GM10248 (cell line): ENCODE measurements at places on chromosomes 7 and 10.

DNA sequence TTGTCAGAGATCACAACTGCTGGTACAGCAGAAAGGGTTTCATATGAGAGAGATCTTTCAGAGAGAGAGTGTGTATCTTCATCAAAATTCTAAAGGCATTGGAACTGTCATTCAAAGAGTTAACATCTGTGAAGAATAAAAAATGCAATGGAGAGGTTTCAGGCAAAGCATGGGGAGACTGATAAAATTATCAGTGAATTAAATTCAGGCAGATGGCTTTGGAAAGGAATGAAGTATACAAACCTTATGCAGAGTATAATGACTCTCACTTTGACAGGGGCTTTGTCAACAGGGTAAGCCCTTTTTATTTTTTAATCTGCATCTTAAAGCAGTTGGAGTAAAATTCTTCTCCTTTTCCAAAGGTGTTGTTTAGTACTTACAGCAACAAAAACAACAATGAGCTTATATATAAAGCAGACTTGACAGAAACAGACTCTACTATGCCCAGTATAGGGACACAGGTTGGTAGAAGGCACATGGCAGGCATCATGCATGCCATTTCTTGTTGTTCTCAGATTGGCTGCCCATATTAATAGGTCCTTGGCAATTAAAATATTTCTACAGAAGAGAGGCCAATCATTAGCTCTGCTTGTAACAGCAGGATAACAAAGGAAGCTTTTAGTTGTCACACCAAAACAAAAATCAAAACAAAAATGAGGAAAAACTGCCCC is 54.9 kb upstream of the NXPH1 start:
- no peak for DNase-seq

DNA sequence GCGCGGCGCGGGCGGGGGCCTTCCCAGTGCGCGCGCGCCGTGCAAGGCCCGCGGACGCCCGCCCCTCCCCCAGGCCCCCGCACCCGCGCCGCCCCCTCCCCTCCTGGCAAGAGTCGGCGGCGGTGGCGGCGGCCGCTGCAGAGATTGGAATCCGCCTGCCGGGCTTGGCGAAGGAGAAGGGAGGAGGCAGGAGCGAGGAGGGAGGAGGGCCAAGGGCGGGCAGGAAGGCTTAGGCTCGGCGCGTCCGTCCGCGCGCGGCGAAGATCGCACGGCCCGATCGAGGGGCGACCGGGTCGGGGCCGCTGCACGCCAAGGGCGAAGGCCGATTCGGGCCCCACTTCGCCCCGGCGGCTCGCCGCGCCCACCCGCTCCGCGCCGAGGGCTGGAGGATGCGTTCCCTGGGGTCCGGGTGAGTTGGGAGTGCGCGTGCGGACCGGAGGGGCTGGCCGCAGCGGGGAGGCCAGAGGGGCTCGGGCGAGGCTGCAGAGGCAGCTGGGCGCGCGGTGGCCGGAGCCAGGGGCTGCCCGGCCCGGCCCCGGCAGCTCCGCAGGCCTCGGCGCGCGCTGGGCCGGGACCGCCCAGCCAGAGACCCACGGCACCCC is at the start of gene BMPR1A:
Gene BMPR1A, plus strand, starts transcription at position 109 of the 602 bp plus-strand sequence. CDS start 119,400 bp downstream, outside the sequence.
- DNase-seq, result peak; percentile 35

DNA sequence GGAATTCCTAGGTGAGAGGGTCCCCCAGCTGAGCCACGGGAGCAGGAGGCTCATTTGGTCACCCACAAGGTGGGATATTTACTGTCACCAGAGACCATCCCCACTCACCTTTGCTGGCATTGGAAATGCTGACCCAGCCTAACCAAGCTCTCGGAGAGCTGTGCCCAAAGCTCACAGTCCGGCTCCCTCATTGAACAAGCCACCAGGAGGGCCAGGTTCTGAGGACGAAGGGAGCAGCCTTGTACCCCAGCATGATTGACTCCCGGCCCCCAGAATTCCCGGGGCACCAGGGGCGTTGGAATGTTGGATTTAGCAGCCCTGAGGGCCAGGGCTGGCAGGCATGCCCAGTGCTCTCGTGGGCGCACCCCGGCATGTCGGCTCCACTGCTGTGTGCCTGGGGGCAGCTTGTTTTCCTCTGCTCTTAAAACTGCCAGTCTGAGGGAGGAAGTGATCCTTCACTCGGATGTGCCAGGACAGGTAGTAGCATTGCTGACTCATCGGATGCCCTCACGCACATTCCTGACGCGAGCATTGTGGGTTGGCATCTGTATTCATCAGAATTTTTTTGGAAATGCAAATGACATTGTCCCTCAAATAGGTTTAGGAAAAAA is 23.3 kb downstream of the CLIP2 start:
- no peak for DNase-seq

DNA sequence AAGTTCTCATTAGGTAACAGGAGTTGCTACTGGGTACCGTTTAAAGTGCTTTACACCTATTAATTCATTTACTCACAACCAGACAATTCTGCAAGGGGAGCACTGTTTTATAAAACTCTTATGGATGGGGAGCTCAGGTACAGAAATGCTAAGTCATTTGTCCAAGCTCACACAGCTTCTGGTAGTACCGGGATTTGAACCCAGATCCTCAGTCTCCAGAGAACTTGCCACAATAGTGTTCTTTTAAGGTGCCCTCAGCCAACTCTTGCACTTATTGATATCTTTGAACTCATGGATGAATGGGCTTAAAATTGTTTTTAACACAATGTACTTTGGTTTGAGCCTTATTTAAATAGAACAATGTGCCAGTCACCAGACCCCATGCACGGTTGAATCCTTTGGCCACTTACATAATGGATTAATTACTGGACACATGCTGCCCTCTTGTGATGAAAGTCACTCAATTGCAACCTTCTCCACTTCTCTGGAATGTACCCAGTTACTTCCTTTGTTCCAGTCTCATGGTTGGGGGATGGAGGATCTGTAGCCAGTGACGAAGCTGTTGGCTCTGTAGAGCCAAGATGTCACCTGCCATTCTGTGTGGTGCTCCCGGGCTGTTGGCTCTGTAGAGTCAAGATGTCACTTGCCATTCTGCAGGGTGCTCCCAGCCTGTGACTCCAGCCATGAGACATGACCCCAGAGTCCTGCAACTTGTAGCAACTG is 65.6 kb downstream of the NOD1 start:
- peak; percentile 48 for DNase-seq

DNA sequence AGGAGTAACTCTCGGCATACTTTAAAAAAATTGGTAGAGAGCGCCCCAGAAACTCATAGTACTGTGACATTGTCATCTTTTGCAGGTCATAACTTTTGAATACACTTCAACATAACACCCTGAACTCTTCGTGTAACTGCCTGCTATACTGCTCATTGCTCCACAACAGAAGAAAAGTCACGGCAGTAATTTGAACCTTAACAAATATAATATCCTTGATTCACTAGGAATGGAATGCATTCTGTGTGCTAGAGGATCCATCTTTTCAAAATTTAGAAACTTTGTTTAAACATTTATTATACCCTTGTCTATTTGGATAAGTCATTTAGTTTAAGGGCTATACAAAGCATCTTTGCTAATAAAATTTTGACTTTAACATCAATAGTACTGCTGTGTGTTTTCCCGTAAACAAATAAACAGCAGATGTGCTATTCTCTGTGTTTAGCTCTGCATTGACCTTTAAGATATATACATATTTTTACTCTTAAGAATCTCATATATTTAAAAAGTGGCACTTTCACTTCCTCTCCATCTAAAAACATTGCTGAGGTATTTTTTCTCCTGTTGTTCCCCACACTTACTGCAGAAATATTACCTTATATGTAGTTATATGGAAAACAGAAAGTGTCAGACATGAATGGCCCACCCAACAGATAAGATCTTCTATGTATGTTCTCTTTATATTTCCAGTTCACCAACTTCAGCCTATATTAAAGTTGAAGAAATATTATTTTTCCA is 217.6 kb upstream of the TMEM229A start:
- no peak for DNase-seq

DNA sequence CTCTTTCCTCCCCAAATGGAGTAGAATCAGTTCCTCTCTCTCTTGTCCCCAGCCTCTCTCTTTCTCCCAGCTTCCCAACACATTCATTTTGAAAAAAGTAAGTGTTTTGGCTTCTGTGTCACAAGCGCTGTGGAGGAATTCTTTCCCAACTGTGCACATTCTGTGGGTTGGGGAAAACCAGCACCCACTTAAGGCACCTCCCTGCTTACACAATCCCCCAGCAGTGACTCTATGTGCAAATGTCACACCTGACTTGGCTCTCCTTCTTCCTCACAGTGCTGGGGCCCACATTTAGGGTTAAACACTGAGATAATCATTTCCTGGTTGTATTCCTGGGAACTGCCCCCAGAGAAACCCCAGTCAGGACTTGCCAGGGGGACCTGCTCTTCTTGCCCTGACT is 358.1 kb upstream of the ZNF32 start:
- DNase-seq, result no peak

DNA sequence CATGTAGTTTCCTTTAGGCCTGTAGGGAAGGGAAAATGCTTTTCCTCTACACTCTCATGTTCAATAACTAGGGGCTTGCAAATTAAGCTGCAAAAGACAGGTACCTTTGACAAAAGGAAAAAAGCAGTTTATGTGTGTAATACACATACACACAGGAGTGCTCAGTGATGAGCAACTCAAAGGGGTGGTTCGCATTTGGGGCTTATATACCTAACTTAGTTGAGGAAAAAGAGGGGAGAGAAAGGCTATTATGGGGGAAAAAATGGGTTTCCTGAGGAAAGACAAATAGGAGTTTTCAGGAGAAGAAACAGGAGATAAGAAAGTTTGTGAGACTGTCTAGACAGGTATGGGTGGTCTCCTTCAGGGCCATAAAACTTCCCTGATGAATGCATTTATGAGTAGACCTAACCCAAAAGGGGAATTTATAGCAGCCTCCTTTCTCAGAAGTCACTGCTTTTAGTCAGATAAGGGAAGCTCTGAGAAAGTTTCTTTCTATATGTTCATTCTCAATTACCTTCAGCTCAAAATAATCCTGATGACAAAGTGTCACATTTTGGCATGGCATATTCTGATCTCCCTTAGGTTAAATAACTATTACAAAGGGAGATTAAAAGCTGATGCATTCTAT is 55.2 kb upstream of the EZH2 start:
- DNase-seq, result no peak

GRCh38 chr7:159015454-159016410 is 128.9 kb downstream of the VIPR2 start:
- DNase-seq, result no peak

GRCh38 chr10:103120546-103120945 is 72.5 kb downstream of the NT5C2 start:
- DNase-seq, result no peak

DNA sequence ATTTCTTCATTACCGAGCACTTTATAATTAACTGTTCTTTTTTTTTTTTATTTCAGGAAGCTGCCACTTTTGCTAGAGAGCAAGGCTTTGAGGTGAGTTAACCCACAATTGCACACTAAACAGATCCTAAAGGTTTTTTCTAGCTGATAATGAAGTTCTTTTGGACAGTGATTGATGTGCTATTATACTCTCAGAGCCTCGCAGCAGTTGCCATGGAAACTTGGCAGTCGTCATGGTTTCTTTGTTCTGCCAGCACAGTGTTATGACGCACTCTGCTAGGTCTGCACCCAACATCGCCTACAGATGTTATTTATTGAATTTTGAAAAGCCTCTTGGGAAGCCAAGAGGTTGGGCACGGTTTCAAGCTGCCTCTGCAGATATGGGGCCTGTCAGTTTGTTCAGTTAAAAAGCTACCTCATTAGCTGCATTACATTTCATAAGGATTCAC is 237.2 kb upstream of the KAT6B start:
- DNase-seq, result no peak

DNA sequence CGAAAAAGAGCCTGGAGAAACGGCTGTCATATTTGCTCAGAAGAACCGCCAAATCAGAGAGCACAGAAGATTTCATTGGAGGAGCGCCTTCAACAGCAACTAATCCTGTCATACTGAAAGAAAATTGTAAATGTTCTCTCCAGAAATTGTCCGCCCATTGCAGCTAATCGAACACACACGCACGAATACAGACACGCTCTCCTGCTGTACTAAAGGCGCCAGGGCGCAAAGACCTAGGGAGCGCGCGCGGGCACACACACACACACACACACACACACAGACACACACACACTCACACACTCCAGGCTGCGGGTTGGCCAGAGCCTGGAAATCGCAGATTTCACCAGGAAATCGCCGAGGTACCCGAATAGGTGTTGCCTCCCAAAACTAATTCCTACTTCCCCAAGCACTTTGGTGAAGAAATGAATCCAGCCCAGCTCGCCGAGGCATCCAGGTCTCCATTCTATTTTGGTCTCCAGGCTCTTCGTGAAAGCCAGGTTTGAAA is at the start of gene CHRM2:
Gene CHRM2, plus strand, starts transcription at position 157 of the 505 bp plus-strand sequence. CDS start 146,214 bp downstream, outside the sequence.
- no peak for DNase-seq

DNA sequence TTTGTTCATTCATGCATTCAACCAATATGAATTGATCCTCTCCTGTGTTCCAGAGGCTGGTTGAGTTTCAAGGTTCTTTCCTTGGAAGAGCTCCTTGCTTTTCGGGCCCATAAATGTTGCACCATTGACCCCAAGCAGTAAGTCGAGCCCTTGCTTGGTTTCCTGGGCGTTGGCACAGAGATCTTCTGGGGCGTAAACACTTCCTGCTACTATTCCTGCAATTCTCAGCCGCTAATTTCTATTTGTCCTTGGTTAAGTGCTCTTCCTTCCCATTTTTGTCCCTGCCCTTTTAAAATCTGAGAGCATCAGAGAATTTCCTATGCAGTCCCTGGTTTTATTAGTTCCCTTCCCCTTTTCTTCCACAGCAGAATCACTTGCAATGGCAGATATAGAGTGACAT is 44.1 kb upstream of the ADRB1 start:
- no peak for DNase-seq

DNA sequence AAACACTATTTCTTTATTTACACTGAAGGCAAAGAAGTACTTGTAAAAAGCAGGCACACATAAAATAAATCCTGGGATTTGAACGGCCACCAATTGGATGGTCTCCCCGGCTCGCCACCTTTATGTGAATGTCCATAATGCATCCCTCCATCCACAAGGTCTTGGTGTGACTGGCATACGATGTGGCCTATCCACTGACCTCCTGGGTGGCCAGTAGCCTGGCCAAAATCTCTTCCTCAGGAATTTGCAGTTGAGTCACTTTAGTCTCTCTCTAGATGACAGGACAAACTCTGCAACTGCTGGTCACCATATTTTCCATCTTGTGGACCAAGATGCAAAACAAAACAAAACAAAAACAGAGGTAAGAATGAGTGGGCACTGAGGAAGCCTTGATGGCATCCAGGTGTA is 39.1 kb downstream of the CDK1 start:
- DNase-seq, result no peak

DNA sequence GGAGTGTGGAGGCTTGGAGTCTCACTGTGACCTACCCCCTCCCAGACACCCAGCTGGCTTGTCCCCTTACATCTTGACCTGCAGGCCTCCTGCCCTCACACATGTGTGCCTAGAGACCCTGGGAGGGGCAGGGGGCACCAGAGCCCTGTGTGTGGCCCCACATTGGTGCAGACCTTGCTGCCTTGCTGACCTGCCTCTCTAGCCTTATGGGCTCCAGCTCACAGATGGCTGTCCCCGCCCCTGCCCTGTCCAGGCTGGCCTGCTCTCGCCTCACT is 9.4 kb downstream of the ADAMTS14 start:
- no peak for DNase-seq

DNA sequence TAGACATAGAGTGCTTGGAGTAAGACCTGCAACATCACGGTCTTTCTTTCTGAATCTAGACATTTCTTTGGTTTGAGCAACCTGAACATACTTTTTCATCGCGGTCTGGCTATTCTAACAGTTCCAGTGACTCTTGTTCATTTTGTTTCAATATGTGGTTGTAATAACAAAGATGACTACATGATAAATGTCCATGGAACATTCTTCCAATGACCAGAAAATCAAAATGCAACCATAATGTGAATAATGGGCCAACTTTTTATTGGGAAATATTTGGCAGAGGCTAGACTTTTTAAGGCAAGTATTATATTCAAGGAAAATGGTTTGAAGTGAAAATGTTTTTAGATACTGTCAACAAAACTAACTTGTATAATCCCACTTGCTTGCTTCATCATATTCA is 282.5 kb downstream of the INHBA start:
- DNase-seq, result no peak
